ENCODE measurements at places on chromosomes 5 and 9.
A peak's percentile ranks its signal among the peaks of the same experiment; 100 is the strongest.

DNA sequence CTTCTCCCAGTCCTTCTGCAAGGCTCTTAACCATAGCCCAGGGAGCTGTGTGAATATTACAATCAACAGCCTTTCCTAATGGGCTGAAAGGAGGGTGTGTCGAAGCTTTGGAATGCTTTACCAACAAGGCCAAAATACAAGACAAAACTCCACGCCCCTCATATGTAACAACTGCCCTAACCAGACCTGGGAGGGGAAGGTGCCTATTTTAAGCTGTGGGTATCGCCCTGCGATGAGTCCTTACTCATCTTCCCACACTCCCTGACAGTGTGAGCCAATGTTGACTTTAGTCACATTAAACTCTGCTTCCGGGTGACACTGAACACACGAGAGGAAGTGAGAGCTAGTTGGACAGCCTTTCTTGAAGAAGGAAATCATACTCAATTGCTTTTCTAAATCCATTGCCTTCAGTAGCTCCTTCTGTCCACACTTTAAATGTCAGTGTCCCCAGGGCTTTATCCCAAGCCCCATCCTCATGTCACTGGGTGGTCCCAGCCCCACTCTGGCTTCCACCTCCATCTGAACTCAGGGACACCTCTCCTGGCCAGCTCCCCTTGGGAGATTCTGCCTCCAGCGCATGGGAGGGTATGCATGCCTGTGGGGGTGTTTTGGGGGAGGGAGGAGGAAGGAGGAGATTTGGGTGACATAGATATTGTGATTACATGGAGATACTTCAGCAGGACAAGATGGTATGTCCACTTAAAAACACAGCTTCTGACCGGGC is 6.5 kb upstream of the TBC1D9B start:
- DNase-seq, result no peak

DNA sequence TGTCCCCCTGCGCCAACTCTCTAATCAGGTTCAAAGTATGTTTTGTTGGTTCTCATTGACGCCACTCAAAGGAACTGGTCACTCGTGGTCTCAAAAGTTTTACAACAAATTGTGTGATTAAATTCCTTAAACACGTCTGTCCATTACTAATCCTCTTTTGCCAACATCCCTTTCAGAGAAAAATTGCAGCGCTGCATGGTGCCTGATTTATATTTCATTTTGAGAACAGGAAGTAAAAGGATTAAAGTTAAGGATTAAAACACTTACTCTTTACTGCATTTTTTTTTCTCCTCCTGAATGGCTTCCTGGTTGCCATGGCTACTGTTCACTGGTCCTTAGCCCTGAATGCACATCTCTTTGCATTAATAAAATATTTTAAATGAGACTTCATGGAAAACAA is 383.5 kb downstream of the GLIS3 start:
- peak; percentile 62 for DNase-seq

DNA sequence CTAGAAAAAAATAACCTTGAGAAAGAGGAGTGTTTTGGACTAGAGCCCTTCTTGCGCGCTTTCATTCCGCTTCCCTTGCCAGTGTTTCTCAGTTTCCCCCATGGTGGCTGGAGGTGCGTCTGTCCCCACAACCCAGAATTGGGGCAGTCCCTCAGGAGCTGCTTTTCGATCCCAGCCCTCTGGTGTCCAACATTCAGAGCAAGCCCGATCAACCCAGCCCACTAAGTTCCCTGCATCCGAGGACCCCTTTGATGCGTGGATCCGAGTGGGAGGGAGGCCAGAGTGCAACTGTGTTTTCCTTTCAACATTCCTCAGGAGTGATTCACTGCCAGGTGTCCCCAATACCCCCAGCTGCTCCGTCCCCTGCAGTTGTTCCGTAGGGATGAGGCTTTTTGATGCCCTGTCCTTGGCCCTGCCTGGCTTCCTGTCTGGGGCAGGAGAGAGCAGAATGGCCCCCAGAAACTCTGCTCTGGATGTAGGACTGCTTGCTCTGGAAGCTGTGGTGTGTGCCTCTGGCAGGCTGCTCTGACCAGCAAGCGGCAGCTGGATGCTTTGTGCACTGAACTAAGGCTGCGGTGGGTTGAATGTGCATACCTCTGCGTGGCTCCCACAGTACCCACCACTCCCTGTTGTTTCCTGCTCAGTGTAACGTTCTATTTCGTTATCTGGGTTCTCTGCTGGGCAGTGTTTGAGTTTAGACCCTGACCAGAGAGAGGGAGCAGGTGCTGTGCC is 117.5 kb downstream of the BOD1 start:
- peak; percentile 87 for DNase-seq

DNA sequence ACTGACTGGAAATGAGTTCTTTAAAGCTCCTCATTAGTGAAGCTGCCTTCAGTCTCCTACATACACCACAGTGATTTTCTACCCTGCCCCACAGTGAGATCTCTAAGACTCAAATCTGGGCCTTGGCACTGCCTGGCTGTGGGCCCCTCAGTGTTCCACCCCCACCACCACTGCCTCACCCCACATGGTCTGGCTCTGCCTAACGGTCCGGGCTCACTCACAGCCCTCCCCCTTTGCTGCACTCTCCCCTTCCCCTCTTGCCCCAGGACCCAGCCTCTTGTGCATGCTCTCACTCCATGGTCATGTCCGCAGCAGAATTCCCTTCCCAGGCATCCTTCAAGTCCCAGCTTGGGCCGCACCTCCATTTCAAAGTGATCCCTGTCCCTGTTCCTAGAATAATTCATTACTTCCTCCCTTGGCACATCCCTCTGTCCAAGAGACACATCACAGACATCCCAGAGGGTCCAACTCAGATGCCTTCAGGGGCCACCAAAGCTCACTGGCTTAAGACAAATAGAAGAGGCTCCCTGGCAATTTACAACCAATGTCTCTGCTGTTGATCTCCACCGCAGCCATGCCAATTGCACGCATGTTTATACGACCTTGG is 56.7 kb downstream of the HRH2 start:
- no peak for DNase-seq

GRCh38 chr5:170333161-170333910 is 35.8 kb upstream of the LCP2 start:
- no peak for DNase-seq

DNA sequence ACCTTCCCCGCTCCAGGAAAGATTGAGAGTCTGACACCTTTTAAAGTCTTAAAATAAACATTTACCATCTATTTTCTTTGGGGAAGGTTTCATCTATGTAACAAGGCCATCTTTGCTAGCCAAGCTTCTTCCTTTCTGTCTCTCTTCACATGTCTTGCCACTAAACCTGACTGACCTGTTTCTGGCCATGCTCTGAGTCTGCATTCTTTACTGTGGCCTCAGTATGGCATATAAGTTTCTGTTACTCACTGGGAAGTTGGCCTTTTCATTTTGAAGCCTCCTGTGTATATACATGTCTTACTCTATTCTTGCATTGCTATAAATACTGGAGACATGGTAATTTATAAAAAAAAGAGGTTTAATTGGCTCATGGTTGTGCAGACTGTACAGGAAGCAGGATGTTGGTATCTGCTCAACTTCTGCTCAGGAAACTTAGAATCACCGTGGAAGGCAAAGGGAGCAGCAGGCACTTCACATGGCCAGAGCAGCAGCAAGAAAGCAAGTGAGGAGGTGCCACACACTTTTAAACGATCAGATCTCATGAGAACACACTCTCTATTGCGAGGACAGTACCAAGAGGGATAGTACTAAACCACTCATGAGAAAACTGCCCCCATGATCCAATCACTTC is 48.1 kb downstream of the KCNV2 start:
- no peak for DNase-seq

DNA sequence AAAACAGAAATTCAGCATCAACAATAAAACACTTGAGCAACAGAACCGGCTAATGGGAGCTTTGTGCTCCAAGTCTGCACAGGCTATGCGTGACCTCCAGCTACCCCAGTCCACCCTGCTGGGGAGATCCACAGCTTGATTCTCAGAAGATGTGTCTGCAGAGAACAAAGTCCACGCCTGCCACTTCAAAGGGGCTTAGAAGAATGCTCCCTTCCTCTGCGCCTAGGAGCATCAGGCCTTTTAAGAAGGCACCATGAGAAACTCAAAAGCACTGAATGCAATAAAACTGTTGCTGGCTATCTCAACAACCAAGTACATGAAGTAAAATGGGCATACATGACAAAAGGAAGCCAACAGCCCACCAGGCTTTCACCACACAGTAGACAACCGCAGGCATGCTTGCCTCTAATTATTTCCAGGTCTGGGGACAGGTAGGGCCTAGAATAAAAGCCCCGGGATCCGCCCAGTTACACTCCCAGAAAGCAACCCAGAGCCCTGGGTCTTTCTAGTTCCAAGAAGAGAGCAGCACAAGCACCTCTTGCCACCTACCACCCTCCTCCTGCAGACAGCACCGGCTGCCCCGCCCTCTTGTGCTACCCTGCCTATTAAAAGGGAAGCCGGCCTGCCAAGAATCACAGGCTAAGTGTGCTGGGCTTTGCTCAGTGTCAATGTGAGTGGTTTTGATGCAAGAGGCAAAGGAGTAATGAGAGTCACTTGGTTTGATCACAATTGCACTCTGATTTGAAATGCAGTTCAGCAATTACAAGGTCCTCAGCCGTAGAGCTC is 123.2 kb downstream of the SPOCK1 start:
- no peak for DNase-seq

- no peak for DNase-seq
Observed at GRCh38 chr5:142277796-142278195, 47.0 kb downstream of the SPRY4 start.

DNA sequence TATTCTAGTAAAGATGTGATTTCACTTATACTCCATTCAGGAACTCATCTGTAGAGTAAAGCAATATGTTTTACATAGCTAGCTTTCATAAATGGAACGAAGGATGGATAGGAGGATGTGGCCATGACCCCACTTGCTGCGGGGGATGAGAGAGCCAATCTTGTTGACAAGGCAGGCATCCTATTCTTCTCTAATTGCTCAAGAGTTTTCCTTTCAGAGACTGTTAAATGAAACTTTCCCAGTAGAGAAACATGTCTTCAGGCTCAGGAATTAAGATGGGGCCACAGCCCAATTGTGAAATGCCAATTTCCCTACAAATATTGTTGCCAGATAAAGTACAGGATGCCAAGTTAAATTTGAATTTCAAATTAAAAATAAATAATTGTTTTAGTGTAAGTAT is 196.2 kb upstream of the TUT7 start:
- DNase-seq, result no peak

GRCh38 chr5:112548246-112548881 is 129.3 kb upstream of the EPB41L4A start:
- no peak for DNase-seq

- no peak for DNase-seq
Observed at GRCh38 chr5:115179394-115180164, 9.9 kb upstream of the TRIM36 start.

- DNase-seq, result no peak
Observed at GRCh38 chr9:113152699-113153098, 1.9 kb downstream of the SLC31A2 start.

GRCh38 chr9:22813529-22813928 is 366.9 kb downstream of the DMRTA1 start:
- no peak for DNase-seq

- DNase-seq, result peak; percentile 21
Observed at GRCh38 chr5:97078958-97079743, 63.3 kb downstream of the LIX1 start.

GRCh38 chr9:4973902-4974301 is 11.2 kb upstream of the JAK2 start:
- DNase-seq, result no peak

GRCh38 chr5:155686131-155686530 is 640.8 kb upstream of the SGCD start:
- no peak for DNase-seq

DNA sequence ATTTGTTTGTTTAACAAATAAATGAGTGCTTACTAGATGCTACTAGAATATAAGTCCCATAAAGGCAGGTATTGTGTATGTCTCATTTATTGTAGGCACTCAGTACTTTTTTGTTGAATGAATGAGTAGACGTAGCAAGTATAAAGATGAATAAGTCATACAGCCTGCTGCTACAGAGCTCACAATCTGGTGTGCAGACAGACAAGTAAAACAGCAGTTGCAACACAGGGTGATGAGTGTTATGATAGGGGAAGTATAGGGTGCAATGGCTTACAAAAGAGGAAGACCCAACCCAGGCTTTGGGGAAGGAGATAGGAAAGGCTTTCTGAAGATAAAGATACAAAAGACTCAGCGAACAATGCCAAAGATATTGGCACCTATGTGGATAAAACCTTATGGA is 47.7 kb downstream of the SH3RF2 start:
- DNase-seq, result no peak

- DNase-seq, result no peak
Observed at GRCh38 chr5:60546207-60546606, 153.8 kb downstream of the DEPDC1B start.

DNA sequence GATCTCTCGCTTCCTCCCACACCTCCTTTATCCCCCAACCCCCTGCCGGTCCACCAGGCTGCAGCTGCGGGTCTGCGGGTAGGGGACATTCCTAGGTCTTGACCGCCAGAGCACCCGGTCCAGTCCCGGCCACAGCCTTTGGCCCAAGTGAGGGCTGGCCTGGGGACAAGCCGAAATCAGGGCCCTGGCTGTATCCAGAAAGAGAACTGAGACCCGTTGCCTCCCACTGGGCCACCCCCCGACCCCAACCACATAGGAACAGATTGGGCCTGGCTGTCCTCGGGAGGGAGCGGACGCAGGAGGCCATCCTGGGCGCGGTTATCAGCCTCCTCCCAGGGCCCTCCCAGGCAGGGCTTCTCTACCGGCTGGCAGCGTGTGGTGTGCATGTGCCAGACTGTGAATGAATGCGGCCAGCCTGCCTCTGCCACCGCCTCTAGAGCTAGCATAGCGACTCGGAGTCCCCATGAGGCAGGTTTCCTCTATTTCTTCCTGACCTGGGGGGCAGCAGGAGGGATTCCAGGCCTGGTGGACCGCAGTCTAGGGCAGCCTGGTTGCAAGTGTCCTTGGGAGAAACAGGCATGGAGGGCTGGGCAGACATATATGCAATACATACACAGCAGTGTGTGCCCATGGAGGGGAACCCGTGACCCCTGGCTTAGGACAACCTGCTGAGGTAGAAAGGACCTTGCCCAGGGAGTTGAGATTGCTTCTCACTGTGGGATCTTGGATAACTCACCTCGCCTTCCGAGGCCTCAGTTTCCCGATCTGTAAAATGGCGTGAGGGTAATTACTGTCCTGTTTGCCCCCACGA is 1.2 kb downstream of the N4BP3 start:
- no peak for DNase-seq

DNA sequence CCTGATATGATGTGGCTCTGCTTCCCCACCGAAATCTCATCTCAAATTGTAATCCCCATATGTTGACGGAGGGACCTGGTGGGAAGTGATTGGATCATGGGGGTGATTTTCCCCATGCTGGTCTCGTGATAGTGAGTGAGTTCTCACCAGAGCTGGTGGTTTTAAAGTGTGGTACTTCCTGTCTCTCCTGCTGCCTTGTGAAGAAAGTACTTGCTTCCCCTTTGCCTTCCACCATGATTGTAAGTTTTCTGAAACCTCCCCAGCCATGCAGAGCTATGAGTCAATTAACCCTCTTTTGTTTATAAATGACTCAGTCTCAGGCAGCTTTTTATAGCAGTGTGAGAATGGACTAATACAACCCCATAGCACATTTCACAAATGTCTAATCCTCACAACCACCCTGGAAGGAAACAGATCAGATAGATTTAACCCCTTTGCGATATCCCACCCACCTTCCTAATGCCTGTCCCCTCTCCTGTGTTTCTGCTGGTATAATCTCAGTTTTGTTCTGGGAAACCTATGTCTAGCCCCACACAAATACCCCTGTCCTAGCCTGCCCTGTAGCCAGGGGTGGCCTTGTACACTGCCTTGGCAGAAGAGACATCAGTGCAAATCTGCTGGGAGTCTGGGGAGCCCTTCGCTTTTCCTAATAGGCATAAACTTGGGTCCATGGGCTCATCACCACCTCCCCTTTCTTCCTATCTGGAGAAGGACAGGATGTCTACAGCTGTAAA is 157.0 kb upstream of the RAI14 start:
- DNase-seq, result no peak
